Progenitor cell of endocrine pancreas (in vitro differentiated cells): ENCODE measurements at places on chromosomes 6 and 20. TPM values are rescaled to one million over a fixed set of nuclear protein-coding genes. Genes with fewer than 3 reads are reported as not detected.

The CTCFL gene
- not detected in 2 replicates for total RNA-seq

DNA sequence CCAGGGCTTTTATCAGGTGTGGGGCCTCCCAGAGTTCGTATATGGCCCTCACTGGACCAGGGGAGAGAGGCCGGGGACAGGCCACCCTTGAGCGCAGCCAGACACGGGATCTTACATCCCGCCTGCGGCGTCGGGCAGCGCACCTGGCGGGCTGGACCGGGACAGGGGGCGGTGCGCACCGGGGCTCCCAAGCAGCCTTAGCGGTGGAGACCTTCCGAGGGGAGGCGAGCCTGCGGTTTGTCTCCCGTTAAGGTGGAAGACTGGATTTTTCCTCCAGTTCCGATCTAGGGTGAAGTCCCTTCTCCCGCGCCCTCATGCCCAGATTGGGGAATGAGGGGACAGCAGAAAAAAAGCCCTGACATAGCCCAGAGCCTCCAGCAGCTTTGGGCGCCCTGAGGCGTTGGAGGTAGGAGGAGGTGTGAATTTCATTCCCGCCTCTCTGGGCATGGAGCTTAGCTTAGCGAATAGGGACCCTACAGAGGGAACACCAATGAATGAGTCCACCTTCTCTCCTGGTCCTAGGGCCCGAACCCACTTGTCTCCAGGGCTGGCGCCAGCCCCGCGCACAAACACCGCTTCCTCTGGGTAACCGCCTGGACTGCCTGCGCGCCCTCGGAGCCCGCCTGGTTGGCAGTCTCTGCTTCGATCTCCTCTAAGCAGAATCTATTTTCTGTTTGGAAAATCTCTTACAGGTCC, 6.7 kb upstream of the LAMP5 start:
- no peak for DNase-seq

DNA sequence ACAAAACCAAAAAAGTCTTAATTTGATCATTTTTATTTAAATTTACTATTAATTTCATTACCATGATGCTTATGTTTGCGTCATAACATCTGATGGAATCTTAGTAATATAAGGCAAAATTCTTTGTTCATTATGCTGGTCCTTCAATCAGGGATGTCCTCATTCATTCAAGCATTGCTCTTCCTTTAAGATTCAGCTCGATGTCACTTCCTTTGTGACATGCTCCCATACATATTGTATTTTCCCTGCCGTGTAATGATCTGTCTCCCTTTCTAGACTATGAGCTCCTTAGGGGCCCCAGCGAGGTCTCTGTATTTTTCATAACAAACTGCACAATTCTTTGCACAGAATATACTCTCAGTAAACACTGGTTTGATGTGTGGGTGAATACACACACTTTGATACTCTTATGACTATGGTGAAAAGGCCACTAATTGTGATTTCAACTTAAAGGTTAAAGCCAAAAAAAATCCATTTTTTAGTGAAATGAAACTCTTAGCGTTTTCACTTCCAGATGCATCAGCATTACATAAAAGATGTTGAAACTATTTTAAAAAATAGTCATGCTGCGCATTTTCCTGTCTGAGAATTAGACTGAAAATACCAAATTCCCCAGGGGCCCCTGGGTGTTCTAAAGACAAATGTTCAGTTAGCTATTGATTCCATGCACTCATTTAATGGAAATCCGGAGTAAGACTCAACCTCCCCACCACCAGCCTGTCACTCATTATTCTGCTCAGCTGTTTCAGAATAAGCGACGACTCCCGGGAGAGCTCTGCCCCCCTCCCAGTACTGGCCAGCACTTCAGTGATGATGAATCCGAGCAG, 169.7 kb downstream of the ATXN1 start:
- DNase-seq = no peak

GRCh38 chr6:106773996-106774629, 144.7 kb downstream of the QRSL1 start:
- no peak for DNase-seq

DNA sequence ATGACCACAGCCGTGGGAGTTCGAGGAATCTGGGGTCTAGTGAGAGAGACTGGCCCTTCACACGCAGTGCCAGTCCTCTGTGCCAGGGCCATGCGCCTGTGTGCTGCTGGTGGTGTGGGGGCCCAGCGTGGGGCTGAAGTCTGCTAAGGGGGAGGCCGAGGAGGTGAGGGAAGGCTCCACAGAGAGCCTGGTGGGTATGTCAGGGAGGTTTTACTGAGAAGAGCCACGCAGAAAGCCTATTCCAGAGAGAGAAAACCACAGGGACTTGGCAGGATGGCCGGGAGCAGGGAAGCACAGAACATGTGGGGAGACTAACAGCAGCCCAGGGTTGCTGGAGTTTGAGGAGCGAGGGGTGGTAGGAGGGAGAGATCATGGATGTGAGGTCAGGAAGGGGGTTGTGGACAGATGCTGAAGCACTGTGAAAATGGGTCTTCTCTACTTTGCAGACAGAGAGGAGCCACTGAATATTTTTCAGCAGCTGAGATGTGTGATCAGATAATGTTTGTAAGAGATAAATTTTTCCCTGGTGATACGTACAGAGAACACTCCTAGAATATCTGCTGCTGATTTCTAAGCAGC, 35.3 kb downstream of the DUSP22 start:
- no peak for DNase-seq

The SULF2 gene
- total RNA-seq = 94.5 and 104 TPM in 2 replicates

DNA sequence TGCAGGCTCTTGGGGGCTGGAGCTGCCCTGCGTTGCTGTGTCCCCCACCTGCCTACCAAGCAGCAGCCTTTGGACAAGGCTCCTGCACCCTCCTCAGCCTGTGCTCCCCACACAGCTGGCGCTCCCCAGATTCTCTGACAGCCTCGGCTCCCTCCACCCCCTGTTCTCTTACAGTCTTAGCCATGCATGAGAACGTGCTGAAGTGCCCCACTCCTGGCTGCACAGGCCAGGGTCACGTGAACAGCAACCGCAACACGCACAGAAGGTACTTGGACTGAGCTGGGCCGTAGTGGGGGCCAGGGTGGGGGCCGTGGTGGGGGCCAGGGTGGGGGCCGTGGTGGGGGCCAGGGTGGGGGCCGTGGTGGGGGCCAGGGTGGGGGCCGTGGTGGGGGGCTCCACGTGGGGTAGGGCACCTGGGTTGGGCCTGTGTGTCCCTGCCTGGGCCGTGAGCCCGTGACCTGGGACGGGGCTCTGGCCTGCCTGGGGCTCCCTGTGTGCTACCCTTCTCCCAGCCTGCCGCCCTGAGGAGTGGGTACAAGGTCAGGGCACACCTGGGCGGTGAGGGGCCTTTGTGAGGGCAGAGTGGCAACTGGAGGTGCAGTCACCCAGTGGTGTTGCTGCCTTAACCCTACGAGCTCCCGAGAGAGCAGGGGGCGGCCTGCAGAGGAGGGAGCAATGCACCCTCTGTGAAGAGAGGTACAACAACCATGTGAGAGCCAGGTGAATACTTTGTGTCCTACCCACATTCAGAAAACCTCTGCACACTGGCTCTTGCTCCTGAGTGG, 43.5 kb upstream of the PCMTD2 start:
- DNase-seq = no peak

The APOBEC2 gene
- total RNA-seq = 1.2 and 1.4 TPM in 2 replicates
